ENCODE measurements at places on chromosomes 1 and 21. TPM values are rescaled to one million over a fixed set of nuclear protein-coding genes. Genes with fewer than 3 reads are reported as not detected.

DNA sequence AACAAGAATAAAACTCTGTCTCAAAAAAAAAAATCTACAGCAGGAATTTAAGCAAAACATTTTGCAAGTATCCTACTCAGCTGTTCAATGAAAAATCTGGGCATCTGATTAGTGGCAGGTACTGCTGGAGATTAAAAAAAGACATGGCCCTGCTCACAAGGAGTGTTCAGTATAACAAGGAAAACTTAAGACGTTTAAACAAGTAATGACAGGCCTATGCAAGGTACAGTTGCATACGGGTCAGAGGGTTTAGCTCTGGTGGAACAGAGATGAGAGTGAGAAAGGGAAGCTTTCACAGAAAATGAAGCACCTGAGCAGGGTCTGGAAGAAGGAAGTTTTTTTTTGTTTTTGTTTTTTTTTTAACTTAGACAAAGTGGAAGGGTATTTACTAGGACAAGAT, 23.0 kb downstream of the SNRNP40 start:
- no peak for DNase-seq

DNA sequence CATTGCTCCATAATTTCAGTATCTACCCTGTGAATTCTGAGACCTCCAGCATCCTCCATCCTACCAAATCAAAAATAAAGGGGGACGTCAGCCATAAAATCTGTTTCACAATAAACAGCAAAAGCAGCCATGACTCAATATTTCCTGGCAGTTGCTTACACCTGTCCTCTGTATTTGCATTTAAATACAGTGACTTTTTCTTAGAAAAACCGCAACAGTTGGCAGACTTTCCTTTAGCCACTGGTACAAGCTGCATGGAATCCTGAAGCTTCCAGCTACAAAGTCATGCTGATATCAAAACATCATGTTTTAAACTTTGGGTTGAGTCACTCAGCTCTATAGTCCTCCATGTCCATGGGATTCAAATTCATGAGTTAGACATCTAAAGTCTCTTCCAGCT, 278.0 kb upstream of the KAZN start:
- DNase-seq = no peak

GRCh38 chr1:245877976-245878375, 629.1 kb downstream of the SMYD3 start:
- no peak for DNase-seq

DNA sequence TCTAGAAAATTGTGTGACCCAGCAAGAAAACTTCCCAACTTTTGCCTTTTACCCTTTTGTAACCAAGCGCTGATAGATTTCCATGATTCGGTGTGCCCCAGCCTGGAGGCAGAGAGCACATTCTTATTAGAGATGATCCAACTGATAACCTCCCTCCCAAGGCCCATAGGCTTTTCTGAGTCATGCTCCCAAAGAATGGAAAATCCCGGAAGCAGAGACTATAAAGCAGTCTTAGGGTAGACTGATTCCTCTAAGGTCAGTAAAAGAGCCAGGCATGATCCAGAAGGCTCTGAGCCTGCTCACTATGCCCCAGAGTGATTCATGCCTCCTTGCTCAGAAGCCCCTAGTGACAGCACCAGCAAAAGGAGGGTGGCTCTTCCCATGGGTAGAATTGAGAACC, 4.3 kb downstream of the CAMK1G start:
- no peak for DNase-seq

DNA sequence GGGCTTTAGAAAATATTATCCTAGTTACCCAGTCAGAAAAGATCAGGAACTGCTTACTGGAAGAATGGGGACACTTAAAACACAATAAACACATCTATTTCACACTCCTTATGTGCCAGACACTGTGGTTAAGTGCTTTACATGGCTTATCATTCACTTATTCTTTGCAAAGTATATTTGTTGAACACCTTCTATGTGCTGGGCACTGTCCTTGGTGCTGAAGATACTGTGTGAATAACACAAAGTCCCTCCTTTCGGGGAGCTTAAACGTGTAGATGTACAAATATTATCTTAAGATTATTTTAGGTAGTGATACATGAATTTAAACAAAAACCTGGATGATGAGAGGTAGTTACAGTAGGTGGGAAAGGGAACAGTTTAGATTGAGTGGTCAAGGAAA, 169.3 kb downstream of the ST6GALNAC5 start:
- peak; percentile 17 for DNase-seq

- DNase-seq = no peak
Measured at GRCh38 chr1:73463873-73464272, 734.1 kb downstream of the LRRIQ3 start.

RPE65 gene
- polyA plus RNA-seq = 0.22 TPM

E2F2 gene
- polyA plus RNA-seq = 5.9 TPM

MRPL39 gene
- polyA plus RNA-seq = 40.6 TPM

THRAP3 gene
- polyA plus RNA-seq = 169 TPM

CLCNKA gene
- 9.8 TPM for polyA plus RNA-seq
